ENCODE measurements at places on chromosomes 3 and 15. TPM values are rescaled to one million over a fixed set of nuclear protein-coding genes. Genes with fewer than 3 reads are reported as not detected.

GRCh38 chr15:35098737-35099136 is 13.6 kb upstream of the NANOGP8 start:
- DNase-seq, result no peak

DNA sequence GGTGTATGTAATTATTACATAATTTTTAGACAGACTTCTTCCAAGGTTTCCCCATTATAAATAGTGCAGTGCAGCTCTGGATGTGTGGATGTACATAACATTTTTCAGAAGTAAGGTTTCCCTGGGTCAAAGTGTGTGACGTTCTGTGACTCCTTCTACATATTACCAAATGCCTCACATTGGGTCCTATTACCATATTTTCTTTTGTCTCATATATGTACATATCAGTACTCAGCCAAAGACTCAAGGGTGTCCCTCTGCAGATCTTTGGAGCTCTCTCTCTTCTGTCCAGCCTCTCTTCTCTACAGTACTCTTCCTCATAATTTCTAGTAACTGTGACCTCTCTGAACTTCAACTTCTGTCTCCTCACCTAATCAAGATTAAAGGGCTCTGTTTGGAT is 31.3 kb upstream of the PEX5L start:
- no peak for DNase-seq

- no peak for DNase-seq
Observed at GRCh38 chr3:195882002-195882441, 26.3 kb downstream of the TNK2 start.

GRCh38 chr3:184160456-184160855 is 5.3 kb downstream of the DVL3 start:
- no peak for DNase-seq

DNA sequence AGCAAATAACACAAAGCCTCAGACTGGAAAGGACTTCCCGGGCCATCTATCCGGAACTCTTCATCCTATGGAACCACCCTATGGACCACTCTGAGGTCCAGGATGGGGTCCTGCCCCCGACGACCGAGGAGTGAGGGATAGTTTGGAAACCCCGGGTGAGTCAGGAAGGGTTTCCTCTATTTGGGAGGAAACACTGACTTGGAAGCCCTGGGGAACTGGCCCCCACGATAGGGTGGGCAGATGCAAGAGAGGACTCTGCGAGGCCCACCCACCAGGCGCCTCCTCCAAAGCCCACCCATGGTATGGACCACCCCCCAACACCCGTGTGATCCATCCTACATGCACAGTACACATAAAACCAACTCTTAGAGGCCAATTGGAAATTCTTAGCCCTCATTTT is 69.4 kb downstream of the CPN2 start:
- no peak for DNase-seq

DNA sequence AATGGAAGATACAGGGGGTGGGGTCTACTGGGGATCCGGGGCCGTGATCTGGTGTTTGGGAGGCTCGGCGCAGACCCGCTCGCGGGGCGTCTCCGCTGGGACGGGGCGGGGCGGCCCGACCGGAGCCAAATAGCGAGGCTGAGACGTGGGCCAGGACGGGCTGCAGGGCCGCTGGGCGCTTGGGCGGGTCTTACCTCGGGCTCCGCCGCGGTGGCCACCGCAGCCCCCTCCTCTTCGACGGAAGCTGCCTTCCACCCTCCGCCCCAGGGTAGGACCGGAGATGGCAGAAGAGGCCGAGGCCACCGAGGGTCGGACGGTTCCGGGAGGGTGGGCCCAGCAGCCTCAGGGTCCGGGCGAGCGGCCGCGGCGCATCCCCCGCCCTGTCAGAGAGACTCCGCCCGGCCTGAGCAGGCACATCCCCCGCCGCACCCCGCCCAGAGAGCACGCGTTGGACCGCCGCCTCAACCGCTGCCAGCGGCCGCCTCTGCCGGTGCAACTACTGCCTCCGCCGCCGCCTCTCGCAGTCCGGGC is 399 bp downstream of the MYO9A start:
- no peak for DNase-seq

DNA sequence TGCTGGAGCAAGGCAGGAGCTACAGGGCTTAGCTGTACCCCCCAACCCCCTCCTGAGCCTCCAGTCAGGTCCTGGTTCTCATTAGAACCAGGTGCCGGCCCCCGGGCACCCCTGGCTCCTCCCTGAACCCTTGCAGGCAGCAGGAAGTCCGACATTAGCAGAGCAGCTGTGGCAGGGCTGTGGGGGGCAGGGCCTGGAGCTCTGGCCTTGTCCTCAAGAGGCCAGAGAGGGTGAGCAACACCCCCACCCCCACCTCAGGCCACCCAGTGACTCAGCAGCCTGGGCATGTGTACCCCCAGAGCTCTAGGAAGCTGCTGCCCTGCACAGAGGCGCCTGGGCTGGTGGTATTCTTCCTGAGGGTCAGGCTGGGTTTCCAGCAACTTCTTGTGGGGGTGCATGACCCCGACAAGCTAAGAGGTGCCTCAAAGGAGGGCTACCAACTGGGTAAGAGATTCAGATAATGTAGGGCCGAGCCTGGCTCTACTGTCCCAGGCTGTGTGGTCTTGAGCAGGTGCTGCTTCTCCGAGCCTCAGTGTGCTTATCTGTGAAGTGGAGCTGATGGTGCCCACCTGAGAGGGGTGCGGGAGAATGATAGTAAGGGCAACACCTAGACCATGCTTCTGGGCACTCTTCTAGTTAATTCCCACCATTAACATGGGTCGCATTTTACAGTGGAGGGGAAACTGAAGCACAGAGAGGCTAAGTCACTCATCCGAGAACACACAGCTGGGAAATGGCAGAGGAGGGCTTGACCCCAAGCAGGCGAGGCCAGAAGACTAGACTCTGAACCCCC is 16.0 kb downstream of the H1-8 start:
- DNase-seq, result no peak

GRCh38 chr3:3443482-3443881 is 264.0 kb upstream of the CRBN start:
- no peak for DNase-seq

DNA sequence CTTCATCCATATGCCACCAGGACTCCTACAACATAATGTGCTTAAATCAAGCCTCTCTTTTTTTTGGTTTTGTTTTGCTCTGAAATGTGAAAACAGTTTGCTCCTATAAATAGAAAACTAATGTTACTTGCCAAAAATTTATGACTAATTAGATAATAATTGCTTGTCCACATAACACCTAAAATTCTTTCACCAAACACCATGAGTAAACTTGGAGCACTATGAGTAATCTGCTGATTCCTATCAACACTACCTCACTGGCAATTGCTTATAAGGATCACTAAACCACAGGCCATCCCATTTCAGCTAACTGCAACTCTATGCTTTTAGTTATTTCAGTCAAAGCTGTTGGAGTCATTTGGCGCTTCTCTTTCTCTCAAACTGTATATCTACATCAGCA is 252.7 kb downstream of the EPHA3 start:
- no peak for DNase-seq

- no peak for DNase-seq
Observed at GRCh38 chr3:124792341-124793040, 62.2 kb downstream of the UMPS start.

RHCG gene
- total RNA-seq, result not detected

STARD5 gene
- total RNA-seq, result 2.4 TPM

VWA5B2 gene
- total RNA-seq, result 0.36 TPM

CPB1 gene
- total RNA-seq, result not detected

CILP gene
- 0.14 TPM for total RNA-seq
